ENCODE measurements at places on chromosomes 5 and 9. TPM values are rescaled to one million over a fixed set of nuclear protein-coding genes. Genes with fewer than 3 reads are reported as not detected.

DNA sequence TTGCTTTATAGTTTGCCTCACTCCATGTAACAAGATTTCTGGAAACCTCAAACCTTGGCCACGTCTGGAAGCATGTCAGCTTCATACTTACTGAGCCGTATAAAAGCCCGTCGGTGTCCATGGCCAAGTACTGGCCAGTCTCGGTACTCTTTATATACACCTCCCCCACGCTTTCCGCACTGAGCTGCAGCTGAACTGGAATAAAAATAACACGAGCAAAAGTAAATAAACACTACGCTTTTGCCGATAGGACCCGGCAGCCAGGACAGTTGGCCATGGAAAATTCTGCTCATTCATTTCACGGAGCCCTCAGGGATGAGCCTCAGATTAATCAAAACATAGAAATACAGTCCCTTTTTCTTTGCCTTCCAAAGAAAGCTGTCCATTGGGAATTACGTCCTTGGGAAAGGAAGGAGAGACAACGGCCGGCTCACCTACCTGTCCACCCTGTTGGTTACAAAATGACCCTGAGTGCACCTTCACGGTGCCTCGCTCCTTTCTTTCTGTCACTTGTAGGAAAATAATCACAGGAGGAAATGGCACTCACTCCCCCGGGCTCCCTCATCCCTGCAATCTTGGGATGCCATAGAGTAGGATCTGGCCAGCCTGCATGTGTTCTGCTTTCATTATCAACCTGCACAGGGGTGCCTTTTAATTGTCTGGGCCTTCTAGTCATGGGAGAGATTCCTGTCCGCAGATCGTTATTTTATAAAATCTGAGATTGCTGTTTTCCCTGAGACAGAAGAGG is 85.1 kb downstream of the FGF1 start:
- no peak for DNase-seq

GRCh38 chr9:123302348-123303214 is 34.2 kb upstream of the STRBP start:
- DNase-seq, result peak; percentile 52

Gene OLFM1
- total RNA-seq, result not detected

Gene CMYA5
- 0.71 TPM for total RNA-seq
